Tibial artery (tissue), 4 donors: ENCODE measurements at places on chromosomes 11 and 22.

- no peak for DNase-seq
Observed at GRCh38 chr11:6323291-6323905, 3.1 kb upstream of the CAVIN3 start.

- no peak for DNase-seq
Observed at GRCh38 chr22:45696227-45696626, 24.6 kb downstream of the ATXN10 start.

GRCh38 chr11:102807921-102808320, 10.0 kb upstream of the MMP1 start:
- DNase-seq, result no peak

- DNase-seq, result peak; percentile 16
Observed at GRCh38 chr11:117192401-117192875, 6.7 kb upstream of the TAGLN start.

DNA sequence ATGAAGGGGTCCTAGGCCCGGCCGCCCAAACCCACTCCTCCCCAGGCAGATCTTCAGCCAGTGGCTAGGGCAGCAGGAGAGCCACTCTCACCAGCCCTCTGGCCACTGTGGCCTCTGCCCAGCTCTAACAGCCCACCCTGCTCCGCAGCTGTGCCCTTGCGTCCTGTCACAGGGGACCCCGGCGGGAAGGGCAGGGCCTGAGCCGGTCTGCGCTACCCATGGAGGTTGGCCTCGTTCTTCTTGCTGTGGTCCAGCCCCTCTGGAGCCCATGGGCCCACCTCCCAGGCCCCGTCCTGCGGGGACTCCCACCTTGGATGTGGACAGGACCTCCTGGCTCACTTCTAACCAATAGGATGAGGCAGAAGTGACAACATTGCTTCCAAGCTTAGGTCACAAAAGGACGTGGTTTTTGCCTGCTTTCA, 38.3 kb upstream of the TH start:
- peak; percentile 53 for DNase-seq

GRCh38 chr11:110431051-110431672, 1.4 kb downstream of the FDX1 start:
- DNase-seq, result no peak

GRCh38 chr11:69923196-69923595, 104.0 kb upstream of the FGF3 start:
- peak; percentile 41 for DNase-seq

DNA sequence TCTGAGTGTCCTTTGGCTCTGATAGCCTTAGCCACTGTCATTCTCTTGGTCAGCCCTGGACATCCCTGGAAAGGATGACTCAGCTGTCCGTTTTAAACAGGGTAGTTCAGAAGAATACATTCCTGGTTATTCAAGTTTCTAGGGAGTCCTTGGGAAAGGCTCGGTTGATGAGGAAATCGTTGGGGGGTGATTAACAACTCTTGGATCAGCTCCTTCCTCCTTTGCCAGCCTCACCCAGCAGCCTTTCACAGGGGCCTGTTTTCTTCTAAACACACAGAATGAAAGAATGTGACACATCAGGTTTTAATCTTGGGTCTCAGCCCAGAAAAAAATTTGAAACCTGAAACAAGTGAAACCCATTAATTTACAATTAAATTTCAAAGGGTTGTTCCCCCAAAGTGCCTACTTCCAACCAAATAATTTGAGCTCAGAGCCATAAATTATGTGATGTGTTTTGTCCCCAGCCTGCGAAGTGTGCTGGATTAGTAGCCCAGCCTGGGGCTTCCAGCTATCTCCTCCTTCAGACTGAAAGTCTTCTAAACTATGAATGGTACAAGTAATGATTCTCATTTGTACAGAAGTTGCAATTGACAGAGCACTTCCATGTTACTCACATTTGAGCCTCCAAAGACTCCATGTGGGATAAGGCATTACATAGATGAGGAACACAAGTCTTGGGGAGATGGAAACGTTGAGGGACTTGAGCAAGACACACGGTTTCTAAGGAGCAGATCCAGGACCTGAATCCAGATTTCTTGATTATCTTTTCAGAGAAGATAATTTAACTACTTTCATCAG, 19.3 kb upstream of the MRGPRX2 start:
- DNase-seq, result no peak

GRCh38 chr11:60950933-60951605, 907 bp downstream of the SLC15A3 start:
- no peak for DNase-seq

DNA sequence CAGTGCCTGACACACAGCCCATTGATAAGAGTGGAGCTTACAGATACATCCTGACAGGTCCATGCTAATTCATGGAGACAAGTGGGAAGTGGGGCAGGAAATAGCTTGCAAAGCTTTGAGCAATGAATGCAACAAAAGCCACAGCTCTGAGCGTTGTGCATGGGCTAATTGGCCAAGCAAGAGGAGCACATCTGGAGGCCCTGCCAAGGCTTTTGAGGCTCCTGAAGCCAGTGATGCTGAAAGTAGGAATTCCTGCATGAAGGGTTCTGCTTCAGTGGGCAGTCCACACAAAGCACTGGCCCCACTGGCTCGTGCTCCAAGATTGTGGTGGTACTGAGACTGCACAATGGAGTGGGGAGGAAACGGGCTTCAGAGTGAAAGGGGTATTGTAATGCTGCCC, 103.8 kb upstream of the CSNK2A3 start:
- DNase-seq, result no peak

DNA sequence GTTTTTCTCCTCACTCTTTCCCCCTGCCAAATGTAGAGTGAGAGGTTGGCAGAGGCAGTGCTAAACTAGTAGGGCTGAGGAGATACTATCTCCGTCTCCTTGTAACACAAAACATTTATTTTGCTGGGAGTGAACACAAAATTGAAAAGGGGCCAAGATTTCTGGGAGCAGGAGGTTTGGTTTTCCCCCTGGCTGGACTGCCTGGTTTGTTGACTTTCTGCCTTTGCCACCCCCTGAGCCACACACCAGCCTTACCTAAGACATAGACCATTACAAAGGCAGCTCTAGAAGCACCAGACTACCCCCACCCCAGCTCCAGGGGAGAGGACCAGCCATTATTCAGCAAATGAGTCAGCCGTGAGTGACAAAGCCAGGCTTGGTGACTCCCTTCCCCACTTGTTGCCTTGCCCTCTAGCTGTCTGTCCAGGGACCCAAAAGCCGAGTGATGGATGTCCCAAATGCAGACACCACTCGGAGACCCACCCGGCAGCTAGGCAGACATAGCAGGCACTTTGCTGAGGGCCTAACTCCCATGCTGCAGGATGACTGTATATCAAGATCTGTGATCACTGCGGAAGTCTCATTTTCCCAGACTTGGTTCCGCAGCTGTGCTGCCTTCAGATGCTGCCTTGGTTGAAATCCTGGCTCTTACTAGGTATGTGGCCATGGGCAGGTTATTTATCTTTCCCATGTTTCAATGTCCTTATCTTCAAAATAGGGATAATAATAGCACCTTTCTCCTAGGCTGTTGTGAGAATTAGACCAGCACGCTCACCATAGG, 17.7 kb upstream of the CDON start:
- DNase-seq, result no peak

DNA sequence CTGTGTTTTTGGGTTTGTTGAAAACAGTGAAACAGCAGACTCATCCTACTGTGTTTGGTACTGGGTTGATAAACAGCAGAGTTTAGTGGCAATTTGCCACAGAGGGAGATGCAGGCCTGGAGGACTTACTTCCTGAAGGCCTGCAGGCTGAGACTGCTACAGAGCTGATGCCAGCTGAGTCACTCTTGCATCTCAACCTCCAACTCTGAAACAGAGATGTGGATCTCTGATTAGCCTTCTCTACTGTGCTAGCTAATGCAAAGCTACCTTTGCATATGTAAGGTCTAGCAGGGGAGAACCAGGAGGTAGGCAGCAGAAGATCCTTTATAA, 14.3 kb downstream of the ATP5MG start:
- peak; percentile 30 for DNase-seq

GRCh38 chr11:88098289-88098688, 77.0 kb downstream of the RAB38 start:
- no peak for DNase-seq

DNA sequence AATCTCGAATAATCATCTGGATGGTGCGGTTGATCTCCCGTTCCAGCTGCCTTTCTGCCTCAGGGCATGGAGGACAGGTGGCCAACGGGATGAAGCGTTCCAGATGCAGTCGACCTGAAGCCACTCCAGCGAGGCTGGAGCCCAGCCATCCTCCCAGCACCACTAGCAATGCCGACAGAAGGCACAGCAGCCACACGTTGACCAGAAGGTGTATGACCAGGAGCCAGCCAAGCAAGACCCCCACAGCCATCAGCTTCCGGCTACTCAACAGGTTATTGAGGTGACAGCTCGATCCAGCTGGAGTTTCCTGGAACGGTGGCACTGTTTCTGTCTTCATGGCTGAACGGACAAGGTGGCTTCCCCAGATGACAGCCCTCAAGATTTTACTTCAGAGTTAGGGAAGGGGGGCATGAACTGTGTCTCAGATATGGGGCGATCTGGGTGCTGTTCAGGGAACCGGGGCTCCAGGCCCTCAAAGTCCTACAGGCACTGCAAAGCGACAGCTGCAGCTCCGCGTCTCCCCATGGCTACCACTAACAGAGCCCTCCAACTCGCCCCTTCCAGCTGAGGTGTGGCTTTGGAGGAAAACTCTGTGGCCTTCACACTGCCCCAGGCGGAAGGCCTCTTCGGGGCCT, 559 bp downstream of the SNX19 start:
- DNase-seq, result no peak

DNA sequence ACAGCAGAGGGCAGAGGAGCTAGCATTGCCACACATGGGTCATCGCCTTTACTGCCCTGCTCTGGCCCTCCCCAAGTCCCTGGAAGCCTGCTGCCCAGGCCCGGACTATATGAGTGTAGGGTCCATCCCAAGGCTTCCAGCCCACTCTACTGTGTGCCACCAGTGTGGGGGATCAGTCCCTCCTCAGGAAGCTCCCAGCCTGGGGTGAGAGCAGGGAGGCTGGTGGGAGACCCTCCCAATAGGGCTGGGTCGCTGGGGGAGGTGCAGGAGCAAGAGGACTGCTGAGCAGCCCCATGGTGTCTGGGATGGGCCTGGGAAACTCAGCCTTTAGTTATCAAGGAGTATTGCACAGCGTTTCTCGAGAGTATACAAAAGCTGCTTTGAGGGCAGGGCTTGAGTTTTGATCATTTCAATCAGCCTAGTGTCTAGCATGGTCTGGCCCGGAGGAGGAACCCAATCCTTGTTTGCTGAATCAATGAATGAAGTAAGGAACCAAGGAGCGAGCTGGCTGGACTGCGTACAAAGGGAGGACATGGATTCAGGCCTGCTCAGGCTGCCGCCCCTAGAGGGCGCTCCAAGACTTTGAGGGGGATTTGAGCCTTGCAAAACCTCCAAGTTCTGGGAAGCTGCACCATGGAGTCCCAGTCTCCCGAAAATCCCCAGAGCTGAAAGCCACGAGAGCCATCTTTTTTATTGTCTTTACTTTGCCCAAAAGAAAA, 89.0 kb upstream of the PARVA start:
- peak; percentile 93 for DNase-seq

DNA sequence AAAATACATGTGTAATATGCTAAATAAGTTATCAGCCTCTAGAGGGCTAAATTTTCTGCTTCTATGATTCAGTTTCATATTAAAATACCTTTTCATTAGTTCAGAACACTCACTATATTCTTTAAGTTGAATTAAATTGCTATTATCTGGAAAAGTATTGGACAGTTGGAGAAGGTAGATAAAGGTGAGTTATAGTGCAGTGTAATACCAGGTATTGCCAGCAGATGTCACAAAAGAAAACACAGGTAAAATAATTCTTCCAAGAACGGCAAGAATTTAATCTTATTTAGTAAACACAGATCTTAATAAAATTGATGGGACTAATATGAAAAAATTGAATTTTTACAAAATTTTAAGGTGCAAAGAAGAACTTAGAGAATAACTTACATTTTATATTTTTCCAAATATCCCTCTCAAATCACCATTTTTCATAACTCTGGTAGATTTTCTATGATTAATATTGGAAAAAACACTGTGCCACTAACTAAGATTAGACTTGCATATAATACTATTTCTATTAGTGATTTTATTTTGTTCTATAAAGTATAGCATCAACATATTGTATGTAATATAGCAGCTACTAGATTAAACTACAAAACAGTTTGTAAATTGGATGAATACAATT, 1.7 kb upstream of the LRRC4C start:
- DNase-seq, result no peak

GRCh38 chr11:130472434-130472961, 24.1 kb downstream of the ADAMTS15 start:
- no peak for DNase-seq

GRCh38 chr11:38935941-38936340, 2337.9 kb upstream of the RAG2 start:
- DNase-seq, result no peak

GRCh38 chr11:44960200-44960845, 9.6 kb upstream of the TP53I11 start:
- DNase-seq, result no peak
